Epithelial cell of proximal tubule (primary cell): ENCODE measurements at places on chromosomes 13 and 19.

- no peak for DNase-seq
These were observed 1156.0 kb downstream of the PCDH9 start for GRCh38 chr13:66074018-66074615.

DNA sequence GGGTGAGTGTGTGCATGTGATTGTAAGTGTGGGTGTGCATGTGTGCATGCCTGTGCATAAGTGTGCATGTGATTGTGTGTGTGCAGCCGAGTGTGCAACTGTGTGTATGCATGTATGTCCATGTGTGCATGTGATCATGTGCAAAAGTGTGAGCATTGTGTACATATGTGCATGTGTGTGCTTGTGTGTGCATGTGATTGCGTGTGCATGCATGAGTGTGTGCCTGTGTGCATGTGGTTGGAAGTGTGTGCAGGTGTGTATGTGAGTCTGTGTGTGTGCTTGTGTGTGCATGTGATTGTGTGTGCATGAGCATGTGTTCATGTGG lies 3.5 kb downstream of the PODNL1 start:
- DNase-seq = no peak

- DNase-seq = no peak
These were observed 64.0 kb downstream of the SERP2 start for GRCh38 chr13:44437356-44438233.

DNA sequence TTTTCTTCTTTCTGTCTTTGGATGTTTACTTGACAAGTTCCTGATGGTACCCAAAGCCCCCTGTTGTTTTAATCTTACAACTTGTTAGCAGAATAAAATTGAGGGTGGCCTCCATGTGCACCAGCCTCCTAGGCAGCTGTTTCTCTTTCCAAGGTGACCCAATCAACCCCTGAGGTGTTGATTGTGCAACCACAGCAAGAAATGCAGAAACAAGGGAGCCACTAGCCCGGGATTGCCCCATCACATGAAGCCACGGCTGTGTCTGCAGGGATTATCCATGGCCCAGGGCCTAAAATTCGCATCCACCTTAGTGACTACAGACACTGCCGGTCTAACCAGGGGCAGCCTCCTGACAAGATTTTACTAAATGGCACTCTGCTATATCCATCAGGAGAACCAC lies 14.4 kb downstream of the CEACAM4 start:
- no peak for DNase-seq

DNA sequence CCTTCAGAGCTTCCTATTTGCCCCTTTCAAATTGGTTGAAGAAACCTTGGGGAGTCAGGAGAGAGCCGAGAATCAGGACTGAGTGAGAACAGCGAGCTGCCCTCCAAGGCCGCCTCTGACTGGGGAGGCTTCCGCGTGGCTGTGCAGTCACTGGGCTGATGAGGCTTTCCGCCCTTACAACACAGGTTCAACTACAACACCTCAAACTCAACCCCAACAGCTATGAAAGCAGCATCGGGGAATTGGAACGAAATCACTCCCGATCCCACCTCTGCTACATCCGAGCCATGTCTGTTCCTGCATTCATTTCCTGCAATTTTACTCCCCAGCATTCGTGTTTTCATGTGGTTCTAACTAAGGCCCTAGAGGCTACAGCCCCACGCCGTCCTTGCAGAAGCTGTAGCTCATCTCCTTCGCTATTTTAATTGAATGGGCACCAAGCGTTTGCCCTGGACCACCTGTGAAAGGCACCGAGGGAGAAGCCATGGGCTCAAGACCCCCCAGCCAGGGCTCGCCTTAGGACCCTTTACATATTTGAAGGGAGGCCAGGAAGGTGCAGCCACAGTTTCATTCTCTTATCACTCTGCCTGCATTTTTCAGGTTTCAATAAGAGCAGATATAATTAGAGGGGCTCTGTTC lies 12.3 kb upstream of the RASA3 start:
- DNase-seq = no peak

GRCh38 chr19:17686023-17686521 lies 2.1 kb downstream of the UNC13A start:
- no peak for DNase-seq

DNA sequence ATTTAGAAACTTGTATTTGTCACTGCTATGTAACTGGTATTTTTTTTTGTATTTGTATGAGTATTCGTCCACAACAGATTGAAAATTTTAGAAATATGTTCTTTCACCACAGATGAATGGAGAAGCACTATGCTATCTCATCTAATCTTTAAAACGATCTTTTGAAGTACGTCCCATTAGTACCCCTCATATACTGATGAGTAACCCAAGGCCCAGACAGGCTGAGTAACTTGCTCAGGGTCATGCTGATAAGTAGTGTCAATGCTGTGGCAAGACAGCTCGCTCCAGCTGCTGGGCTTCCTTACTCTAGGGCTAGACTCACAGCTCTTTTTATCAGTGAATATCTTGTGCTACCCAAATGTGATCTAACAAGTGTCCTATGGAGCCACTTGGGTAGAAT lies 154.2 kb downstream of the SUCLA2 start:
- no peak for DNase-seq

GRCh38 chr13:78875792-78876580 lies 217.0 kb upstream of the OBI1 start:
- DNase-seq = no peak

DNA sequence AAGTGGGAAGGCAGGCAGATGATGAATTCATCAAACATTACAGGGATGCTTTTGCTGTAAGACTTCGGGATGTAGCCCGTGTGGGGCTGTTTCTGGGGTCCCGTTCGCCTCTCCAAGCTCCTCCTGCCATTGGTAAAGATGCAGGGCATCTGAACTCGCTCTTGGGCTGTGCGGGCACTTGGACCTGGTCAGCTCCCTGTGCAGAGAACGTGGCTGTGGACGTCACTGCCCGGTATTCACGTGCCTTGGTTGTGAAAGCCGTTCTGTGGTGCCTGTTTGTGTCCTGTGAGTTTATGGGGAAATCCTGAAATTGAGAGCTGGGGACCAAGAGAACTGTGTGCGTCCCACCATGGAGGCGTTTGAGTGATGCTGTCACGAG lies 5.4 kb downstream of the TFDP1 start:
- no peak for DNase-seq

- no peak for DNase-seq
These were observed 1418.4 kb downstream of the UQCRFS1 start for GRCh38 chr19:27794494-27795042.

DNA sequence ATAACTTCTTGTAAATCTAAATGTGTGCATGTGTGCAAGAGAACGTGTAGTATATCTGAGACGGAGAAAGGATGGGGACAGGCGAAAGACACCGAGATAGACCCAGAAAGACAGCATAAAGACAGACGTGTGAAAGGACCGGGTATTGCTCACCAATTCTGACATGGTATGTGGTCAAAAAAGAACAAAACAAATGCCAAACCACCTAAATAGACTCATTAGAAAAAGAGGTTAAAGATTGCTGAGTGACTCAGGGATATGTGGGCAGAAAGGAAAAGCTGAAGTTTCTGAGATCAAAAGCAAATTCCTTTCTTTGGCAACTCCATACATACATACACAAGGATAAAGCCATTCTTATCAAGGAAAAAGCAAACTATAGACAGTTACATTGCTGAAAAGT lies 179.7 kb upstream of the TSC22D1 start:
- DNase-seq = peak; percentile 76

GRCh38 chr13:99383946-99384345 lies 76.7 kb upstream of the GPR183 start:
- no peak for DNase-seq

DNA sequence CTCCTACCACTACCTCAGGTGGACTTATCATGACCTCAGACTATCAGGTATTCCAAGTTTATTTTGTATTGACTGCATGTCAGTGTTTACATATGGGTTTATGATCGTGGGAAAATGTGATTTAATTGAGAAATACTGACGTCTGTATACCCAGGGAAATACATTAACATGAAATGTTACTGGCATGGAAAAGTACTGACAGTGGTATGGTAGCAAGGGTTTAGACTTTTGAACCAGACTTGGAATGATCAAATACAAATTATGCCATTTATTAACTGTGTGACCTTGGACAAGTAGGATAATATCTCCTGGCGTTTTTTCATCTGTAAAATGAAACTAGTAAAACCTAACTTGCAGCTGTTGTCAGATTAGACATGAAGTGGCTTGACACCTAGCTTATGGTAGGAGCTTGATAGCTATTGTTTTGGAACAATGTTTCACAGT lies 147.7 kb downstream of the CDK8 start:
- DNase-seq = no peak

- no peak for DNase-seq
These were observed 176.5 kb upstream of the NBEA start for GRCh38 chr13:34765446-34766180.

GRCh38 chr13:99269627-99270241 lies 11.6 kb upstream of the GPR18 start:
- no peak for DNase-seq

DNA sequence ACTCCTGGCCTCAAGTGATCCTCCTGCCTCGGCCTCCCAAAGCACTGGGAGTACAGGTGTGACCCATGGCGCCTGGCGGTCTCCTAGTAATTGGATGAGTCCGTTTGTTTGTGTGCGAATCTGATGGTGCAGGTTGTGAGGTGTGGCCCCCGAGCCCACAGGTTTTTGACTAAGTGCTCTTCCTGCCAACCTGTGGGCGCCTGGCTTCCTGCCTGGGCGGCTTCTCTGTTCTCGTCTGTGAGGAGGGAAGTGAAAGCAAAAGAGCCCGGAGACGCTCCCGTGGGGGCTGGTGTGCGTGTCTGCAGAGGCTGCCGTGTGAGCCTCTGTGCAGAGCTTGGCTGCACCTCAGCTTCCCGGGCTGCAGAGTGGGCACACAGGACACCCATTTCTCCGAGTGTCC lies 10.0 kb downstream of the ARHGAP45 start:
- no peak for DNase-seq

DNA sequence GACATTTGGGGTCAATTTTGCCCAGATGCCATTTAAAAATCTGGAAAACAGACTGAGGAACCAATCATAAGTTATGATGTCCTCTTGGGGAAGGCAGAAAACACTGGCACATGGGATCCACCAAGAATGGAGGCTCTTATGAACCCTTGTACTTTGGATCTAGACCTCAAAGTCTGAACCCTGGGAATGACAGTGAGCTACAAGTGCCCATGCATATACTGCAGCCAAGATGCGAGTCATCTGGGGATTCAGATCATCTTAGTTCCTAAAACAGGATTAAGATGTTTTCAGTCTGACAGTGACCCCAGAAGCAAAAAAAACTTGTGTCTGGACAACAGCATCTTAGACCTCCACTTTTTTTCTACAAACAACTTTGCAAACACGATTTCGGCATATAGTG lies 100.2 kb upstream of the SIAH3 start:
- no peak for DNase-seq

GRCh38 chr13:24997367-24997967 lies 98.5 kb upstream of the PABPC3 start:
- no peak for DNase-seq

- no peak for DNase-seq
These were observed 139.4 kb downstream of the LHFPL6 start for GRCh38 chr13:39463611-39464010.

- DNase-seq = no peak
These were observed 46.3 kb downstream of the IRS2 start for GRCh38 chr13:109740121-109740520.

DNA sequence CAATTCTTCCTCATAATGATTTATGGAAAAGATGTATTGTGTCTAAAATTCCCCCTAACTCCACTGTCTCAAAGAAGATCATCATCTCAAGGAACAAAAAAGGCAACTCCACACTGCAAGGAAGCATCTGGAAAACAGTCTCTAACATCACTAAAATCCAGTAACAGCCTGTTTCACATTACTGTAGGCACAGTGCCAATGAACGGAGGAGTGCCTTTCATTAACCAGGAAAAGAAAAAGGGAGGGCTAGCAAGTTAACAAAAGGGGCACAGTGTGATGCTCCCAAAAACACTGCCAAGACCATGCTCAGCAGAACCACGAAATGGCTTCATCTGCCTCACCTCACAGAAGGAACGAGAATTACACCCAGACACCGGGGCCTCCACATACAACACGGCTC lies 8.5 kb downstream of the TMTC4 start:
- DNase-seq = no peak

DNA sequence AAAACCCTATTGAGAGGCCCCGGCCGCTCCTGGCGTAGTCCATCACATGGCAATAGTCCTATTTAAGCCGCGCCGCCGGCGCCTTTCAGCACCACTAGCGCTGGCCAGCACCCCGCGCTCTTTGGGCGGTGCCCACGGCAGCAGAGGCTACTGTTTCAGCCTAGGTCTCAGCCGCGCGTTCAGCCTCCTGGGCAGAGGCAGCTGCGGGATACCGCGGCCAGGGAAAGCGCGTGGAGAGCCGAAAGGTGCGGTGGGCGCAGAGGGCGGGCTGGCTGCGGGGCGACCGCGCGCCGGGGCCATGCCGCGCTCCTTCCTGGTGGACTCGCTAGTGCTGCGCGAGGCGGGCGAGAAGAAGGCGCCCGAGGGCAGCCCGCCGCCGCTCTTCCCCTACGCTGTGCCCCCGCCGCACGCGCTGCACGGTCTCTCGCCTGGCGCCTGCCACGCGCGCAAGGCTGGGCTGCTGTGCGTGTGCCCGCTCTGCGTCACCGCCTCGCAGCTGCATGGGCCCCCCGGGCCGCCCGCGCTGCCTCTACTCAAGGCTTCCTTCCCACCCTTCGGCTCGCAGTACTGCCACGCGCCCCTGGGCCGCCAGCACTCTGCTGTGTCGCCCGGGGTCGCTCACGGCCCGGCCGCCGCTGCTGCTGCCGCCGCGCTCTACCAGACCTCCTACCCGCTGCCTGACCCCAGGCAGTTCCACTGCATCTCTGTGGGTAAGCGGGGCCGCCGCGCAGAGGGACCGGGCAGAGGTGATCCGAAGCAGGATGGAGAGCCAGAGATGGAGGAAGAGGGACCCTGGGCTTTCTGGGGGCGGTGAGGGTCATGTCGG lies at the start of gene GSX1:
TSS of gene GSX1 (plus strand) at position 91 of the 826 bp plus-strand sequence. CDS start at position 299, 208 bp downstream.
- DNase-seq = no peak

DNA sequence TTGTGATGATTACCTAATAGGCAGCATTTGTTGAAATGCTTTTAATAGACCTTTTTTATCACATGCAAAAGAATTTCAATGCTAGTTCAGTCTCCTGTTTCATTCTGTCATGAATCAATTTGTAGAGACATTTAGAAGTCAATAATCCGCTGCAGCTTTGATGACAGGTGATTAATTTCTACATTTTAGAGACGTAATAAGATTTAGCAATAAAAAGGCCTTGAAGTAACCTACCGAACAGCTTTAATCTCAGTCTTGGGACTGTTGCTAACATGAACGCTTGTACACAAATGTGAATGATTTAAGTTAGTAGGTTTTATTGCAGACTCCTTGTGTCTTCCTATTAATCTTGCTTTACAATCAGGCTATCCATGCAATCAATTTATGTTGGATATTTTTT lies 186.5 kb downstream of the MZT1 start:
- no peak for DNase-seq

- DNase-seq = no peak
These were observed 121.1 kb downstream of the FLT1 start for GRCh38 chr13:28373810-28374209.

- DNase-seq = no peak
These were observed 260.4 kb downstream of the NALCN start for GRCh38 chr13:101155920-101156319.
